Astrocyte of the hippocampus (primary cell): ENCODE measurements at places on chromosomes 12 and 14.

DNA sequence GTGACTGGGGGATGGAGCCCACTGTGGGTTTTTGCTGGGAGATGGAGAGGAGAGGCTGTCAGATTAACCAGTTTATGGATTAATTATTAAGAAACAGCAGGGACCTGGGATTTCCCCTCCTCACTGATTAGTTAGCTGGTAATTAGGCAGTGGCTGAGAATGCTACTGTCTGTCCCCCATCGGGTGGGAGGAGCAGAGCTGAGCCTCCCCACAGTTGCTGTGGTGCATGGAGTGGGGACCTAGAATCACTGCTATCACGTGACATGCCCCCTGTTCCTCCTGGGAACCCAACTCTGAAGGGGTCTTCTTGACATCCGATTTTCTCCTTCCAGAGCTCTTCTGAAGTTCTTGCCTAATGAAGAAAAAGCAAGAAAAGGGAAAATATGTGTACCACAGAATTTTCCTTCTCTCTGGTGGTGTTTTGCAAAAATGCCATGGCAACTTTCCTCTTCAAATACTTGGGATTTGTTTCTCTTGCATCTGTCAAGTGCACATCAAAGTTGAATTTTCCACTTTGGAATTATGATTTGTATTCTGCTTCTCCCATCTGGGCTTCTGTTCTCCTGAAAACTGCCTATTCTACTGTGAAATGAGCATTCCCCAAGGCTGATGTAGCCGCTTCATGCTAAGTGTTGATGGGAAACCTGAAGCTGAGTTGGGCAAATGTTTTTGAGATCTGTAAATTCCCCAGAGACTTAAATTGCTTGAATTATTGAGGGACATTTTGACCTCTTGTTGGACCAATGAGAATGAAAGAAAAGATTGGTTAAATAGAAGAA lies 264.2 kb downstream of the RGS6 start:
- no peak for DNase-seq

GRCh38 chr14:31854508-31855075 lies 222.5 kb upstream of the ARHGAP5 start:
- no peak for DNase-seq

GRCh38 chr14:104130974-104131651 lies 7.3 kb upstream of the KIF26A start:
- DNase-seq = peak; percentile 50

DNA sequence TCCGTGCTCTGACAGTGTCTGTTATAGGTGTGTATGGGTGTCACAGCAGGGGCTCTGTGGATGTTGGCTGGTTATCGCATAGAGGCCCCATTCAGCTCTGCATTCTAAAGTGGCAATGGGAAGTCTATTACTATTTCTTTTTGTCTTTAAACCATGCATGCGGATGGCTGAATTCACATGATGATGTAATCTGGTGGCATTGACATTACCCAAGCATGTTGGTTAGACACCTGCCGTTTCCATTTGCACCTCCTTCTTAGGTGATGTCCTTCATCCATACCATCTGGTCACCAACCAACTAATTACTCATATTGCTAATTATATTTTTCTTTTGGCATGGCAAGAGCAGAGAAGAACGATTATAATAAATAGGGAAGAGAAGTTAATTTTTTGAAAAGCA lies 270.8 kb upstream of the RGS6 start:
- DNase-seq = no peak

GRCh38 chr12:52871291-52872039 lies 22.7 kb upstream of the KRT78 start:
- peak; percentile 78 for DNase-seq

- no peak for DNase-seq
These were observed 6.5 kb downstream of the CAMKK2 start for GRCh38 chr12:121289962-121290361.

DNA sequence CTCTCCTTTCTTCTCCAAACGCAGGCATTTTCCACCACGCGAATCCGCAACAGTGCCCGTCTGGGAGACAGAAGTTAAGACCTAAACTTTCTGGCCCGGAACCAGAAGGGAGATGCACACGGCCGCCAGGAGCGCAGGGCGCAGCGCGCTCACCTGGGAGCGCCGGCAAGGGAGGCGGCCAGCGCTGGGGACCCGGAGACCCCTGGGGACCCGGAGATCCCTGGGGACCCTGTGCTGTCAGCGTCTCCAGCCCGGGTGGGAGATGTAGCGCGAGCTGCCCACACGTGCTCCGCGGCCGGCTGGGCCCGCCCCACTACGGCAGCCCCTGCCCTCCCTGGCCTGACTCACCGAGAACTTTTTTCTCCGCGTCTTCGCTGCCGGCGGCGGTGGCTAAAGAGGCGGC lies 620 bp downstream of the YBX3 start:
- peak; percentile 81 for DNase-seq

DNA sequence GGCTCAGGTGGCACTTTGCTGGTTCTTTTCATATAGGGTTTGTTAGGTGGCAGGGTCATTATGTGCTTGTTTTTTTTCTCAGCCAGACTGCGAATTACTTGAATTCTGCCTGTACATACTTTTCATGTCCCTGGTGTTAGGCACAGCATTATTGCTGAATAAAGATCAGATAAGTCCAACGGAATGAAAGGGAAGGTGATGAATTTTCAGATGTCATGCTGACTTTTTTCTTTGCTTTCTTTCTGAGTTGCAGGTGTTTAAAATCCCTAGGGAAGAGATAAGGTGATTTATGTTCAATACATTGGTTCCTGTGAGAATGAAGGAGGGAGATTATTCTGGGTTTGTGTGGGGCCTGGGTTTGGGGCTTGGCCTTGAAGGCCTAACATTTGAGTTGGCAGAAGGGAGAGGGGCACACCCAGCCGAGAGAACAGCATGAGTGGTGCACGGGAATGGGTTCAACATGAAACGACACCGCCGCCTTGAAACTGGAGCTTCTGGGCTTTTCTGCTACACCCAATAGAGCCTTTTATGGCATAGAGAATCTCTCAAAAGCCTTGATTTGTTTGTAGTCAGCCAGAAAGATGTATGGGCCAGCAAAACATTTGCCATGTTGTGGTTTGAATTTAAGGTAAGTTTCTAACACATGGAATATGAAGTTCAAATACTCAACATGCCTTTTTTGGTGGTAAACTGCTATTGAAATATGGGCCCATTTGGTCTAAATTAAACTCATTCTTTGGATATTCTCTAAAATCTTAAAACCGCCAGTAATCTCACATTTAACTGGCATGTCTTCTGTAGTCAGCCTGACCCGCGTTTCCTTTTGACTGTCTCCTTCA lies 477.0 kb downstream of the PCNX1 start:
- no peak for DNase-seq

DNA sequence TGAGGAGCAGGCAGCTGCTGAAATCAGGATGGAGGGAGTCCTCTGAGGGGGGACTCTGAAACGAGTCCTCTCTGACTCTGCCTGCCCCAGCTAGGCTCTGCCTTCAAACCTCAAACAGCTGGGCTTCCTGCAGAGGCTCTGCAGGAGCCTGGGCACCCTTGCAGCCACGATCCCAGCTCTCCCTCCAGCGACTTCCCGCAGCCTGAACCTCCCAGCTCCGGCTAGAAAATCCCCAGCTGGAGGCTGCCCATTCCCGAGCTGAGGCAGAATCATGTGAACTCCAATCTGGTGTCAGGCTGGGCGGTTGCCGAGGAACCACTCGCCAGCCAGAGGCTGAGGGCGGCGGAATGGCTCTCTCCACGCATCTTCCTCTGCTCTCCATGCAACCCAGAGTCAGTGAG lies at the start of gene GPR68:
Gene GPR68 (minus strand): TSS at position 204 of the 401 bp plus-strand sequence. CDS start 9,654 bp downstream, outside the sequence.
- DNase-seq = peak; percentile 82

GRCh38 chr12:69324797-69325466 lies 23.2 kb upstream of the LYZ start:
- no peak for DNase-seq

GRCh38 chr14:57748279-57748678 lies 117.6 kb downstream of the SLC35F4 start:
- no peak for DNase-seq

- DNase-seq = no peak
These were observed 30.1 kb upstream of the RESF1 start for GRCh38 chr12:31929027-31929526.

DNA sequence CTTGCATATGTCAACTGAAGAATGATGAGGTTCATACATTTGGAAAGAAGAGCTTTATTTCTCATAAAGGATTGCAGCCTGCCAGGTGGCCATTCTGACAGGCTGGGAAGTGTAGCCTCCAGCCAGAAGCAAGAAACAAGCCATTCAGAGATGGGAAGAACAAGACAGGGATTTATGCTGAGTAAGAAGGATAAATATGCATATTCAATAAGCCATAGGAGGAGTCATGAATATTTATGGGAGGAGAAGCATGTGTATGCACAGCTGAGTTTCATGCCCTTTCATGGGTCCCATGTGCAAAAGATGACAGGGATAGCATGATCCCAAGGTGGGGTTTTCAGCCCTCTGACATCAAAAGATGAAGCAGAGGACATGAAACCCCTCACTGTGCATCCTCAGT lies 269.8 kb downstream of the TMEM132C start:
- no peak for DNase-seq

GRCh38 chr12:18690653-18691052 lies 47.2 kb downstream of the PLCZ1 start:
- DNase-seq = peak; percentile 4

DNA sequence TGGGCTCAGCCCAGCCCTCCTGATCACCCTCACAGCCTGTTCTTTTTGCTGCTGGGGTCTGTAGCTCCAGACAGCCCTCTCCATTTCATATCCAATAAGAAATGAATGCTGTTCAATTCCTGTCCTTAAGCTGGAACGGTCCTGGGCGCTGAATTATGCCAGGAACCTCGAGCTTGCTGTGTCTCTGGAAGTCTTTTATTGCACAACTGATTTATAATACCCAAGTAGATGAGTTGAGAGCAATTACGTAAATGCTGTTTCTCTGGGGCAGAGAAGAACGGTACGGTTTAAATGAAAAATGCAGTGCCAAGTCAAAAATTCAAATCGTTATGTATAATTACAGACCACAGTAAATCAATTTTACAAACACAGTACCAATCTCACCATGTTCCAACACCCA lies 161.0 kb downstream of the SAMD4A start:
- no peak for DNase-seq

DNA sequence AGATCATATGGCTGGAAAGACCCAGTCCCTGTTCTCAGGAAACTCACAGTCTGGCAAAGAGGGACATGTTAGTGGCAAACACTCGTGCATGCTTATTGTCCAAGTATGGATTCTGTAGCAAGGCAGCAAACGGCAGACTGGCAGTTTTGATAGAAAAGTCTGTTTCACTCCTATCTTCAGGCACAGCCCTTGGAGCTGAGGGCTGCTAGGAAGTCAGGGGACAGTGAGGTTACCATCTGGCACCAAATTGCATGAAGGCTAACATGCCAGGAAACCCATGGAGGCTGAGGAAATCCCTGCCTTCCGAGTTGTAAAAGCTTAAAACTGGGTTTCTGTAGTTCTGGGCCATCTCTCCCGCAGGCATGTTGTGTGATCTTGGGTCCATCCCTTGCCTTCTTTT lies 32.9 kb downstream of the CALM1 start:
- no peak for DNase-seq

DNA sequence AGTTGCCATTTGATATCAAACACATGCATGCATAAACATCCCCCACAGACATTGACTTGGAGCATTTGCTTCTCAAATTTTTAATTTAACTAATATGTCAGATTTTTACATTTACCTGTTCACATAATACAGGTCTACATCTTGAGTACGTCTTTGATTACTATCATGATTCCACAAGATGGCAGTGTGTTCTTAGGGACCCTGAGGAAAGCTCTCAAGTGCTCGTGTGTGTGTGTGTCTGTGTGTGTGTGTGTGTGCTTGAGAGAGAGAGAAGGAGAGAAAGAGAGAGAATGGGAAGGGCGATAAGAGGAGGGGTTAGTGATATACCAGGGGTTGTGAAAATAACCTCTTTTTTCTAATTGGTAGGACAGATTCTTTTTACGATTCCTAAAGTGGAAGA lies 167.1 kb upstream of the OR4E1 start:
- DNase-seq = no peak

DNA sequence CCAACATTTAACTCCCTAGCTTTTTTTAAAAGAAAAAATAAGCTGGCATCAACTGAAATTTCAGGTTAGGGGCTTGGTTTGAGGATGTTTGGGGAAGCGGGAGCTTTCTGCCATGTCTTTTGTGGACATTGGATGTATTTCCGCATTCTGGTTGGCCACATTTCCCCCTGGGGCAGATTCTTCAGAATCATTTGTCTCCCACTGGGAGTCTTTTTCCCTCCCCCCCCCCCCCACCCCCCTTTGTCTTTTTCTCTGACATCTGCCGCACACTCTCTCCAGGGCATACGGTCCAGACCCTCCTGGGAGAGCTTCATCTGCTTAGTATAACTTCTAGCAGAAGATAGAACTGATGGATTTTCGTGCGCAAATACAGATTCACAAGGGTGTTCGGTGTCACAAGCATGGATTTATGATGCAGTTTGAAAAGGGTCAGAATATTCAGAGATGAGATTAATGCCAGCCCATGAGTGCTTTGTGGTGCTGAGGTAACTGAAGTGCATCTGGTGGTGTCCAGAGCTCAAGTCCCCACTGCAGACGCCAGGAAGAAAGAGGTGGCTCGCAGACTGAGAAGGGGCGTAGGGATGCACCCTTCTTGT lies 40.2 kb downstream of the ETV6 start:
- DNase-seq = no peak

GRCh38 chr14:60250257-60251035 lies 1.4 kb downstream of the PPM1A start:
- DNase-seq = peak; percentile 49

GRCh38 chr12:63037746-63038712 lies 103.1 kb upstream of the PPM1H start:
- no peak for DNase-seq

GRCh38 chr14:72714094-72714493 lies 179.8 kb downstream of the DPF3 start:
- no peak for DNase-seq

- peak; percentile 46 for DNase-seq
These were observed 47.0 kb upstream of the SLC2A13 start for GRCh38 chr12:40152783-40153383.

DNA sequence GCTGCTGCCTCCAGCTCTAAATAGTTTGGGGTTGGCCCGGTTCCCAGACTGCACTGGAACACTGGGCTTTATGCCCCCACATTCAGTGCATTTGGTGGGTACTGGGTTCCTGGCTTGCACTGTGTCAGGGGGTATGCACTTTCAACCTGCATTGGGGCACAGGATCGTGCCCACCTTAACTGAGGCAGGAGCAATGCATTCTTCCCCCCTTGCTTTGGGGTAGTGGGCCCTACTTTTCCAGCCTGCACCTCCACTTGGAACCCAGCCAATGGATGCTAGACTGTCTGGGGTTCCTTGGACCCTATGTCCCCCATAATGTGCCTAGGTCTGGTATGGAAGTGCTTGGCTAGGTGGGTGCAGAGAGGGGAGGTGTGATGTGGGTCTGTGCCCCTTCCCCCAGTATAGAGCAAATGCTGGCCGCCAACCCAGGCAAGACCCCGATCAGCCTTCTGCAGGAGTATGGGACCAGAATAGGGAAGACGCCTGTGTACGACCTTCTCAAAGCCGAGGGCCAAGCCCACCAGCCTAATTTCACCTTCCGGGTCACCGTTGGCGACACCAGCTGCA lies 615 bp downstream of the TARBP2 start:
- DNase-seq = no peak

DNA sequence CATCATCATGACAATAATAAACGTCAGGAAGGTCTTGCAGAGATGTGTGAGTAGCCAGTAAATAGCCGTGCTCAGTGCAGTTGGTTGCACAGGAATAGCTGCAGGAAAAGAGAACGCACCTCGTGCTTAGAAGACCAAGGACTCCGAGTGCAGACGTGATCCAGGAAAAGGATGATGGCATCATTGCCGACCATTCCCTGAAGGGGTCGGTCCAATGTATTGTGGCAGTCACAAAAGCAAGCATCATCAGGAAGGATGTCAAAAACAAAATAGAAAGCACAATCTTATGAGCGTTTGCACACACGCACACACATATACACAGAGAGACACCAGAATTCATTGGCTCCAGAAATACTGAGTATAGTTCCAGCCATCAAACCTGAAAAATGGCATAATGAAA lies 12.8 kb downstream of the DUSP6 start:
- DNase-seq = no peak
